ENCODE measurements at places on chromosomes 12 and 14. TPM values are rescaled to one million over a fixed set of nuclear protein-coding genes. Genes with fewer than 3 reads are reported as not detected.

JKAMP gene
- 29.4 TPM for total RNA-seq

BATF gene
- 211 TPM for total RNA-seq

SOAT2 gene
- 1.1 TPM for total RNA-seq

KRT81 gene
- total RNA-seq: not detected

CFAP73 gene
- 1.2 TPM for total RNA-seq

DNA sequence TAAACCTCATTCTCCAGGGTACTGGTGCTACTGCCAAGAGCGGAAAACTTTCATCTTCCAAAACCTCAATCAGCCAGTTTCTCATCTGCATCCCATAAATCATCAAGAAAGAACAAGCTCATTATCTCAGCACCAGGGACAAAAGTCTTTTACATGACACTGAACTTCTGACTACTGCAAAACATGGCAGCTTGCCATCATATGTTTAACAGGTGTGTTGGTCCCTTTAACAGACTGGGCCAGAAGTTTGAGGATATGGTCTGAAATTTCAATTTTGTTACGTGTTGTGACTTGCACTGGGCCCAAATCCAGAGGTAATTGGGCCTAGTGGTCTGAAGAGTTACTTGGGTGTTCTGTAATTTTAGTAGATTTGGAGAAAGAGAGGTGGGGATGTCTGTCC, 305.4 kb upstream of the SEL1L start:
- no peak for ATAC-seq

DNA sequence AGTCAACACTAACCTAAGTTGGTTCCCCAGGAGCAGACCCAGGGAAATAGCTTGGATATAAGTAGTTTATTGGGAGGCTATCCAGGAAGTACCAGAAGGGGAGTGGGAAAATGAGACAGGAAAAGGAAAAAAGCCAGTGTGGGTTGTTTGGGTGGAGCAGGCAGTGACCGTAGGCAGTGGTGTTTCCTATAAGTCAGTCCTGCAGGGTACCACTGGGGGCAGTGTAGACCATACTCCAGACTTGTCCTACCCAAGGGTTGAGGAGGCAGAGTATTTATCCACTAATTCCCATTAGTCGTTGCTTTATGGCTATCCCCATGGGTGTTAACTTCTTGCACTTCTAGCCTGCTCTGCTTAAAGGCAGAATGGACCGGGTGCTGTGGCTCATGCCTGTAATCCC, 6.4 kb upstream of the CCDC60 start:
- no peak for ATAC-seq

- ATAC-seq: peak; percentile 52
These were observed at the start of gene ALDH2 for GRCh38 chr12:111766608-111767361. Gene ALDH2 (plus strand): TSS chr12:111766933. CDS start chr12:111766983, 50 bp downstream.

All from activated T-helper 17 cell treated with anti-CD3 and anti-CD28 coated beads, Interleukin-2, amount 50 U/mL, for 72 hours (primary cell).